Ureter (tissue), 1 donor: ENCODE measurements at places on chromosomes 12 and 14. TPM values are rescaled to one million over a fixed set of nuclear protein-coding genes. Genes with fewer than 3 reads are reported as not detected.

RAPGEF3 gene
- total RNA-seq, result 83.4 TPM

DNA sequence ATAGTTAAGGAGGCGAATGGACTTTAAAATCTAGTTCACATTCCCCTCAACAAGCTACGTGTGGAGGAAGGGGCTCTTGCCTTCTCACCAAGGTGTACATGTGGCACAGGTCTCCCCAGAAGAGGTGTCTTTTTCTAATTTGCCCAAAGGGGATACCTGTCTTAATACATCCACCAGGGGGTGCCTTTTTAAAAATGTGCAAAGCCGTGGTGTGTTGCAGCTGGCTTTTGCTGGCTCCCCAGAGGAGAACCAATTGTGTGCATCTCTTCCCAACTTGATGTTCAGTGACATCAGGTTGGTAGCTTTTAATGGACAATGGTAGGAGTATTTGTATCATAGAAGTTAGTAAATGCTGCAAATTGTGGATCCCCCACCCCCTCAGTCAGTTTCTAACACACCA, 33.8 kb downstream of the CREBL2 start:
- DNase-seq, result no peak

REP15 gene
- total RNA-seq, result 1.2 TPM

ACSM4 gene
- total RNA-seq, result not detected

- DNase-seq, result no peak
These were observed 168.4 kb downstream of the ALG10B start for GRCh38 chr12:38484821-38485449.

DNA sequence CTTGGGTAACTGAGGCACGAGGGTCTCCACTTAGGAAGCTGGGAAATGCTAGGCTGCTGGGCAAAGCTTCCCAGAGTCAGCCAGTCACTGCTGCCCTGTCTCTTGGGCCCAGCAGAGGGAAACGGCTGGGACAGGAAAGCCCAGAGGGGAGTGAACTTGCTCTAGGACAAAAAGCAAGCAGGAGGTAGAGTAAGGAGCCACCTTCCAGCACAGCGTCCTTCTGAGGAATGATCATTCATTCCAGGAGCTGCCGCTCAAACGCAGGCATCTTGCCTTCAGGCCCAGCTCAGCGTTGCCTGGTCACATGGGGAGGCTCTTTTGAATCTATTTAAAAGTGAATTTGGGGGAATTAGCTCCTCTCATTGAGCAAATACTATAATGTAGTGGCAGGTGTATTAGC, 118.6 kb downstream of the CRACR2A start:
- no peak for DNase-seq

DNA sequence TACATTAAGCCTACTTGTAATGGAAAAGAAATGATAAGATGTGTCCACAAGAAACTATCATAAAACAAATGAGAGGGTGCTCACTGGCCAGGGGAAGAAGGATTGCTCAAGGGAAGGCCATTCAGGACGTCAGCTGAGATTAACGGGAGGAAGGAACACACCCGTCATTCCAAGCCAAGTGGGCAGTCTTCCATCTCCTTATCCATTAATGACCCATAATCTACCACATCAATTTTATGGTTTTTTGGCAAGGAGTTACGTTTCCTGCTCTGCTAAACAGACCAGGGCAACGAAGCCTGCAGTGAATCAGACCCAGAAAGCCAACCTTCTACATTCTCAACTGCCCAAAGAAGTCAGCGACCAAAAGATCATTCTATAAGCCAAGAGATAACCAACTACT, 25.1 kb downstream of the PRKAB1 start:
- peak; percentile 83 for DNase-seq

- DNase-seq, result no peak
These were observed 698 bp downstream of the ACOT6 start for GRCh38 chr14:73613046-73613383.

GNB3 gene
- 4.5 TPM for total RNA-seq

- DNase-seq, result no peak
These were observed 92.6 kb downstream of the RFLNA start for GRCh38 chr12:124387528-124387911.

- DNase-seq, result peak; percentile 71
These were observed 9.2 kb upstream of the INF2 start for GRCh38 chr14:104680056-104680805.

DNA sequence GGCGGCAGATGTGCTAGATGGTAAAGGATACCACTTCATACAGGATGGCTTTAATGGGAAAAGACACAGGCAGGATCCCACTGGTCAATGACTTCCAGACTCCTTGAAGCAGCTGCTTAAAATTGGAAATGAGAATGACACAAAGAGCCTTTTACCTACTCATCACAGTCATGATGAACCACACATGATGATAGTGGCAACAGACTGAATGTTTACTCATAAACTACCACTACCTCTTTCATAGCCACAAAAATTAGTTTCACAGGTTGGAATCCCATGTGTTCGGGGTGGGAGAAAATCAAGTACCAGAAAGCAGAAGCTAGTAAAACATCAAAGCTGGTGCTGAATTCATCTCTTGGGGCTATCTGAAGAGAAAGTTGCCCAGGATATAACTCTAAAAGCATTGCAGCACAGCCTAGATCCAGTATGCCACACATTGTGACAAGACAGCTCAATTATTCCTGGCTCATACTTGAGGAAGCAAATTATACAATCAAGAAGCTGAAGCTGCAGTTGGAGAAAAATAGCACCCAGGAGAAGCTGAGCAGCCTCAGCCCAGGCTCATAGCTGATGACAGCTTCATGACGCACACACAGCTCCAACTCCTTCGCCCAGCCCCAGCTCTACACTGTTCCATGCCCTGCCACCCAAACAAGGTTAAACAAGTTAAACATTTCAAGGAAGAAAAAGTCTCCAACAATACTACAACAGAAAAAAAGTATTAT, 29.0 kb upstream of the C12orf50 start:
- no peak for DNase-seq

DNA sequence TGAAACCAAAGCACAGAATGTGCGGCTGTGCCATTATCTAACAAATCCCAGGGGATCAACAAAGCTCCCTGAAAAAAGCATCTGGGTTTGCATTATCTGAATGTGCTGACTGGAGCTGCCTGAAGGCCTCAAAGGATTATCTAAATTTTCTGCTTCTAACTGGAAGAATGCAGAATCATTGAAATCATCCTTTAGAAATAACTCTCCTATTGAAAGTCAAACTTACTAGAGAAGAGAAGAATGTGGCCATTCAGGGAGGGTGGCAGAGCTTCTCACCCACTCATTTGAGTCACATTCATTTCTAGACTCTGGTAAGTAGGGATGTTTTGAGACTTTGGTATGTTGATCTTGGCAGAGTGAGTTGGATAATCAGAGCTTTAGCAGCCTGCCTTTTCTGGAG, 220.6 kb upstream of the RGS6 start:
- no peak for DNase-seq
